ENCODE measurements at places on chromosomes 7 and 10.

DNA sequence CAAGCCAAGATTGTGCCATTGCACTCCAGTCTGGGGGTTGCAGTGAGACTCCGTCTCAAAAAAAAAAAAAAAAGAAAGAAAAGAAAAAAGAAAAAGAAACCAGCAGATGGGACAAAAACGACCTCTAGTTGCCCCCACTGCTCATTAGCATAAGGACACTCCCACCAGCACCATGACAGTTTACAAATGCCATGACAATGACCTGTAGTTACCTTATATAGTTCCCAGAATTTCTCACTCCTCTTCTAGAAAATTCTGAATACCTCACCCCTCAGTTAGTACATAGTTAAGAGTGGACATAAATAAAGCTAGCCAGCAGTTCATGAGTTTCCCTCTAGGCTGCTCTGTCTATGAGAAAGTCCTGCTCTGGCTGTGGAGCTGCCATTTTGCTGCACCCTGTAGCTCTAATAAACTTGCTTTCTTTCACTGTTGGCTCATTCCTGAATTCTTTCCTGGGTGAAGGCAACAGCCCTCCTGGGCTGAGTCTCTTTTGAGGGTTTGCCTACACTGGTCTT, 276.8 kb upstream of the AKR1E2 start:
- no peak for DNase-seq

DNA sequence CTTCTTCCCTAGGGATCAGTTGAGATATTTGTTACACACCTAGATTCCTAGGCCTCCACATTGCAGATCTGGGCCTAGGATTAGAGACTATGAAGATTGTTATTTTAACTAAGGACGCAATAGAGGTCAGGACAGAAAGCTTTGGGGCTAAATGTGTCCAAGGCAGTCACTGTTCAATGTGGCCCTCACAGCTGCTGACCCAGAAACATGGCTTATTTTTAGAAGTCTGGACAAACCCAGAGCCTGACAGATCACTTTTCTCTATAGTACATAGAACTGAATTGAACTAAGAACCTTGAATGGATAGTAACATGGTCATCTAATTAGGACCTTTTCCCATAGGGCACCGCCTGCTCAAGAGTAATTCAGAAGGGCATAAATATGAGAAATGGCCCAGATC, 146.6 kb upstream of the AUTS2 start:
- no peak for DNase-seq

DNA sequence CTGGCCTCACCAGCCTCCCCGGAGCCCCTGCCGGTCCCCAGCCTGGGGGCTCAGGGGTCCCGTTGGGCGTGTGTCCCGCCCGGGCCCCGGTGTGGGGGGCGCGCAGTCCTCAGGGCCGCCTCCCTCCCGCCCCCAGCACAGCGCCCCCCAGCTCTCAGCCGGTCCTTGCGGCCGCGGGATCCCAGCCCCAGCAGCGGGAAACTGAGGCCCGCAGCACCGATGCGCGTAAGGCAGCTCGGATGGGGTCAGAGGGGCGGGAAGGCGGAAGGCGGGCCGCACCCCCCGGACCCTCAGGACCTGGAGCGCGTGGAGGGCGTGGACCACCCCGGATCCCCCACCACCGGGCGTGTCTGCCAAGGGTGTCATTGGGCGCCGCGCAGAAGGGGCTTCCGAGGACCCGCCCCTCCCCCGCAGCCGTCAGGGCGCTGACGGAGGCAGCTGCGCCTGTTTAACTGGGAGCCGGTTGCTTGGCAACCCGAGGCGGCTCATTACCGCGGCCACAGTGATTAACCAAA, 14.9 kb downstream of the UNCX start:
- DNase-seq = no peak

DNA sequence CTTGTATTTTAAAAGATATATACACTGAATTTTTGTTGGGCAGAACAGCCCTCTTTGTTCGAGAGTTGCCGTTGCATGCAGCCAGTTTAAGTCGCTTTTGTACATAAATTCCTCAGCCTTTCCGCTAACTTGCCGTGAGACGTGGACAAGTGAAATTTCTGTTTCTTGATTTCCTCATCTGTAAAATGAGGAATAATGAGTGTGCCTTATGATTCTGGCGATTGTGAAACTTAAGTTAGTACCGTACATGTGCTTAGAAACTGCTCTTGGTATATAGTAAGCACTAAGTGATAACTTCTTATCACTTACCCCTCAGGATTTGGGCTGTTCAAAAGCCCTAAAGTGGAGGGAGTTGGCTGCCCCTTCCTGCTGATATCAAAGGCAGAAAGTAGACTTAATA, 1.4 kb downstream of the CCNJ start:
- no peak for DNase-seq

DNA sequence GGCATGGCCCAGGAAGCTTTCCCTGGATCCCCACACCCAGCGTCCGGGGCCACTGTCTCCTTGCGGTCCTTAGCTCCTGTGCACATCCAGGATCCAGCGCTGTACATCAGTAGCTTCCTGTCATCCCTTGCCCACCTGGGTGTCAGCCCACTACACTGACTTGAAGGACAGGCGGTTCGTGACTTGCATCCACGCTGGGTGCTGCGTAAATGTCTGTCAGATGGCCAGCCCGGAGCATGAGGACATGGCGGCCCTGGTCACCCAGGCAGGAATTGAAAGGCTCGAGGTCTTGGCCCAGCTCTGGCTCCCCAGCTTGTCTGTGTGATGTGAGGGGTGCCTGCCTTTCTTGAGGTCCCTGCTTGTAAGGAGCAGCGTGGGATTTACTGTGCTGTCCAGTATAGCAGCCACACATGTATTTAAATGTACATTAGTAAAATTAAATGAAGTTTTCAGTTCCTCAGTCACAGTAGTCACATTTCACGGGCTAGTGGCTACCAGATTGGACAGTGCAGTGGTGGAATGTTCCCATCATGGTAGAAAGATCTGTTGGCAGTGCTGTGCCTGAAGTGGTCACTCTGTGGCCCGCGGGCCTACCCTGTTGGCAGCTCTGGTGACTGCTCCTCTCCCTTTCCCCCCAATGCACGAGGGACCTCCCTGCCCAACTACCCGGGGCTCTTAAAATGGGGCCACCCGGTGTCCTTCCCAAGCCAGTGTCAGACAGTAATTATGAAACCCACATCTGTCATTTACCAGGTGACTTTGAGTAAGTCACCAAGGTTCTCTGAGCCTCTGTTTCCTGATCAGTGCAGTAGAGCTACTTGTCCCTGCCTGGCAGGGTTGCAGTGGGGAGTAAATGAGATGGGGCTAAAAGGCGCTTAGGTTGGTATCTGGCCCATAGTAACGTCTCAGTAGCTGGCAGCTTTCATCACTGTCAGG, 97.8 kb upstream of the PPIF start:
- no peak for DNase-seq

DNA sequence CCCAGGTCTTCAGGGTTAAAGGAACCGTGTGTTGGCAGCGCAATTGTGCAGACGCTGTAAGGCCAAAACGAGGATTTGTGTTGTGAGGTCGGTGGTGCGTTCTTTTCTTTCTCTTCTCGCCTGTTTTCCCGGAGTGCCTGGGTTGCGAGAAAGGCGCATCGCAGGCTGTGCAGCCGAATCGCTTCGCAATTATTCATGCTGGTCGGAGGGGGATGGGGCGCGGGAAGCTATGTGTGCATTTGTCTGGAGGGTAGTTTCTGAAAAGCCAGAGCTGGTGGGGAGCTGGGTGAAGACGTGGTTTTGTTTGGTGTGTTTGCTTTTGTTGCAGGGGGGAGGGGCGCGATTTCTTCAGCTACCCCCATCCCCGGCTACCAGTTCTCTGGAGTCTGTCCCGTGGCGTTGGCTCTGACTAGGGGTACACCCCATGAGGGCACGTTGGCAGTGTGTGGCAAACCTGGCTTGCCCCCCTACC, 2.1 kb downstream of the MXI1 start:
- DNase-seq = no peak

DNA sequence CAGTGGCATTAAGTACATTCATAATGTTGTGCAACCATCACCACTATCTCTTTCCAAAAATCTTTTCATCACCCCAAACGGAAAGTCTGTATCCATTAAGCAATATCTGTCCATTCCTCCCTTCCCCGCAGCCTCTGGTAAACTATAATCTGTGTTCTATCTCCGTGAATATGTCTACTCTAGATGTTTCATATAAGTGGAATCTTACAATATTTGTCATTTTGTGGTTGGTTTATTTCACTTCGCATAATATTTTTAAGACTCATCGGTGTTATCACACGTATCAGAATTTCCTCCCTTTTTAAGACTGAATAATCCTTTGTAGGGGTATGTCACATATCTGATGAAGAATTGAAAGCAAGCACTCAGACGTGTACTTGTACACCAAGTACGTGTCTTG, 86.0 kb upstream of the FGFR2 start:
- no peak for DNase-seq

- DNase-seq = no peak
Observed at GRCh38 chr10:75646916-75647315, 215.5 kb downstream of the LRMDA start.

- no peak for DNase-seq
Observed at GRCh38 chr7:95875519-95875918, 103.2 kb downstream of the DYNC1I1 start.

DNA sequence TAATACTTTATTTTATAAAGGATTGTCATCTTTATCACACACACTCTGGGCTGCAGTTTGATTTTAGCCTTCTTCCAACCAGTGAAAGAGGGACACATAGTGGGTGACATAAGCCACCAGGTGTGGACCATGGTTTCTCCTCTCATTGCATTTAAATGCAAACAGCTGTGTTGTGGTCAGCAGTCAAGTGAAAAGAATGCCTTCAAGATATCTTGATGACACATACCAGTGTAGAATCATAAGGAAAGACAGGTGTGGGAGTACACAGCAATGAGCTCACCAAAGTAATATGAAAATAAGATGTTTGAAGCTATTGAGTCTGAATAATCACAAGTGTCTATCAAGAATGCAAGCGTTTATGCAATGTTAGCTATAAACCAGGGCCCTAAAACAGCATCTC, 580.0 kb downstream of the XPNPEP1 start:
- no peak for DNase-seq

DNA sequence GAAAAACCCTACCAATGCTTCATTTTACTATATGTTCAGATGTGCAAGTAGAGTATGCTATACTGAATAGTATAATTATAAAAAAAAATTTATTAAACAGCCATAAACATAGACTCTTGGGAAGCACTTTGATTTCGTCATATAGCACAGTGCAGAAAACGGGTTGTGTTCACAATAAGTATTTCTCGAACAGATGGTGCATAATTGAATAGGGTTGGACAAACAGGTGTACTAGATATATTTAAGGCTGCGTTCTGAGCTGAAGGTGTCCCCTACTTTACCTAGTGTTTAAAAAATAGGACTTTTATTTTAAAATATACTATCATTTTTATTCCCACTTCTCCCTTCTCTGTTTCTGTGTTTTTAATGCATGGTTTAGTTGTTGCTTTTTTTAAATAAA, 841.5 kb downstream of the ANKRD7 start:
- no peak for DNase-seq

GRCh38 chr7:157529768-157530560, 193.2 kb downstream of the DNAJB6 start:
- no peak for DNase-seq

DNA sequence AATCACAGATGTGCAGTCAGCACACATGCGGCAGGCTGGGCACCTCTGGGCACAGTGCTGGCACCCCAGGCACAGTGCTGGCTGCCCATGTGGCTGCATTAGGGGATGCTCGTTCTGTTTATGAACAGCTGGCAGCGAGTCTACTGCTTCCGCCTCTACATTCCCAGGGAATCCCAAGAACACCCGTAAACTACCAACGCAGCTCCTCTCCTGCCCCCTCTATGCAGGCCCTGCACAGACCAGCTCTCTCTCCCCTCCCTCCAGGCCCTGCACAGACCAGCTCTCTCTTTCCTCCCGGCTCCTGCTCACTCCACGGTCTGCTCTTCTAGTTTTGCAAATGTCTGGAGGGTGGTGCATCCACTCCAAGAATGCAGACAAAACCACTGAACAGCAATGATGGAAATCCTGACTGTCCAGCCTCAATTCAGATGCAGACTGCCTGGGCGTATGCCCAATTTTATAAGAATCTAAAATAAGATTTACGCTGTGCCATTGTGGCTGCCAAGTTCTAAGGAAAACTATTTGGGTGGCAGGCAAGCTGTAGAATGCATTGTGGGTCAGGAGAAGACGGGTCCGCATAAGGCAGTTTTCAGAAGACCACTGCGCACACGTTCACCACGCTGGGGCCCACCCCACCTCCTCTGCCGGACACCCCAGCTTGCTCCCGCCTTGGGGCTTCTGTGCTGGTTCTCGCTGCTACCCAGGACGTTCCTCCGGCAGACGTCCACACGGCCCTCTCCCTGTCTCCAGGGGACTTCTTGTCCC, 234.6 kb downstream of the ZMYND11 start:
- DNase-seq = no peak

DNA sequence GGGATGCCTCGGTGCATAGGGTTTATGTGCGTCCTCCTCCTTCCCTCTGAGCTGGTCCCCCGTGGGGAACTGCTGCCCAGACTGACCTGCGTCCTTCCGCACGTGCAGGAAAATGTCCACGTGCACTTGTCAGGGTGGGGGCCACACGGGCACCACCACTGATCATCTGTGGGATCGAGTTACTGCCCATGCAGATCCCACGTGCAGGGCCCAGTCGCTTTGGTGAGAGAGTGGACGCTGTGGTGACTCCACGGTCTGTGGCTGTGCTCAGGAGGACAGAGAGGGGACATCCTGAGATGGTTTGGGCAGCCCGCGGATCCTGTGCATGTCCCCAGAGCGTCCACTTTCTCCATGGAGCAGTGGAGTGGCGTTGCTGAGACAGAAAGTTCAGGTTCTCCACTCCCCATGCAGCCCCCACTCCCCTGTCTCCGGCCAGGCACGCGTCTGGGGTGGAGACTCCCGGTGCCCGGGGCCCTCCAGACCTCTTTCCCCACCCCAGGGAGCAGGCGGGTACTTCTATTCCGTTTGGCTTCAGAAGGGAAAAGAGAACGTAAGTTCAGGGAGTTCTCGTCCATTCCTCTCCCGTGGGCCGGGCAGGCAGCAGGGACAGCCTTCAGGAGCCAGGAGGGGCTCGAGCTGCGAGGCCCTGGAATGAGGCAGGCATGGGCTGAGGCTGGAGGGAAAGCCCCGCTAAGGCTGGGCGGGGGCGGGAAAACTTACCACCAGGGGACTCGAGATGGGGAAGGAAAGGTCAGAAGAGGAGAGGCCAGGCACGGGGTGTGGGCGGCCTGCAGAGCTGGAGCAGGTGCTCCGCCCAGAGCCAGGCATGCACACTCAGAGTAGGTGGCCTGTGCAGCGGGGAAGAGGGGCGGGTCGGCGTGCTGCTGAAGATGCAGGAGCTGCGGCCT, 59.9 kb downstream of the EGFR start:
- DNase-seq = no peak

GRCh38 chr7:68334216-68334615, 1264.1 kb upstream of the AUTS2 start:
- no peak for DNase-seq

- DNase-seq = no peak
Observed at GRCh38 chr10:125095776-125096175, 64.6 kb downstream of the CTBP2 start.

All from Panc1 (cell line).